ENCODE measurements at places on chromosomes 5 and 9. TPM values are rescaled to one million over a fixed set of nuclear protein-coding genes. Genes with fewer than 3 reads are reported as not detected.

RNF208 gene
- 0.34 TPM for total RNA-seq

SPATA9 gene
- total RNA-seq = not detected

F2RL2 gene
- not detected for total RNA-seq

NINJ1 gene
- 25.6 TPM for total RNA-seq

PCDHB4 gene
- total RNA-seq = under 0.01 TPM
